ENCODE measurements at places on chromosomes 3 and 15.

GRCh38 chr15:40070166-40070557, 31.2 kb upstream of the SRP14 start:
- DNase-seq, result no peak

DNA sequence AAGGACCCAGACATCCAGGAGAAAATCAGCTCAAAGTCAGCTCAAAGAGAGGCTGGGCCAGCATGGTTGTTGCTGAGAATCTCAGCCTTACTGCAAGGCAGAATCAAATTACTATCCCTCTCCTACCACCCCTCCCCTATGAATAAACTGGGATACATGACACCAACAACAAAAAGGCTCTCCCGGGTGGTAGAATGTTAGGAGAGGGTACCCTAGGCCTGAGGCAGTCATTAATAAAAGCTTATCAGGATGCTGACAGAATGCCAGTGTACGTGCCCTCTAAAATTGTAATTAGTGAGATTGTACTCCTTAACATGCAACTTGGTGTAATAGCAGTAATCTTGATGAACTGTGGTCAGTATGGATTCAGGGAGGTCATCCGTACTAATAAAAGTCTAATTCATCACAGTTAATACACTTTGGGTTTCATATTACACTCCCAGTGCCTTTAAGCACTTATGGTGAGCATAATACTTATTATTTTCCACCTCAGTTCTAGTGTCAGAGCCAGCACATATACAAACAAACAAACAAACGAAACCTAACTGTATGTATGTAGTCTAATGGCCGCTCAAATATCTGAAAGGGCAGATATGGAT, 76.5 kb downstream of the B3GALNT1 start:
- DNase-seq, result no peak

DNA sequence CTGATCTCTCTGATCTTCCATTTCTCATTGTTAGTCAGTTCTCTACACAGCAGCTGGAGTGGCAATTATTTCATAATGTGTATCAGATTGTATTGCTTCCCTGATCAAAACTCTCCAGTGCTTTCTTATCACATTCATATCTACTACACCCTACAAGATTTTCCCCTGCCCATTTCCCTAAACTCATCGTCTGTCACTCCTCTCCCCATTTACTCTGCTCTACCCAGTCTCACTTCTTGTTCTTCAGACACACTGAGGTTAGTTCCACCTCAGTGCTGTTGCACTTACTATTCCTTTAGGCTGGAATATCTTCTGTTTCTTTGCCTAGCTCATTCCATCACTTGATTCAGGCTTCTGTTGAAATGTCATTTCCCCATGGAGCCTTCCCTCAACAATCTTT, 197.1 kb downstream of the SATB1 start:
- DNase-seq, result no peak

DNA sequence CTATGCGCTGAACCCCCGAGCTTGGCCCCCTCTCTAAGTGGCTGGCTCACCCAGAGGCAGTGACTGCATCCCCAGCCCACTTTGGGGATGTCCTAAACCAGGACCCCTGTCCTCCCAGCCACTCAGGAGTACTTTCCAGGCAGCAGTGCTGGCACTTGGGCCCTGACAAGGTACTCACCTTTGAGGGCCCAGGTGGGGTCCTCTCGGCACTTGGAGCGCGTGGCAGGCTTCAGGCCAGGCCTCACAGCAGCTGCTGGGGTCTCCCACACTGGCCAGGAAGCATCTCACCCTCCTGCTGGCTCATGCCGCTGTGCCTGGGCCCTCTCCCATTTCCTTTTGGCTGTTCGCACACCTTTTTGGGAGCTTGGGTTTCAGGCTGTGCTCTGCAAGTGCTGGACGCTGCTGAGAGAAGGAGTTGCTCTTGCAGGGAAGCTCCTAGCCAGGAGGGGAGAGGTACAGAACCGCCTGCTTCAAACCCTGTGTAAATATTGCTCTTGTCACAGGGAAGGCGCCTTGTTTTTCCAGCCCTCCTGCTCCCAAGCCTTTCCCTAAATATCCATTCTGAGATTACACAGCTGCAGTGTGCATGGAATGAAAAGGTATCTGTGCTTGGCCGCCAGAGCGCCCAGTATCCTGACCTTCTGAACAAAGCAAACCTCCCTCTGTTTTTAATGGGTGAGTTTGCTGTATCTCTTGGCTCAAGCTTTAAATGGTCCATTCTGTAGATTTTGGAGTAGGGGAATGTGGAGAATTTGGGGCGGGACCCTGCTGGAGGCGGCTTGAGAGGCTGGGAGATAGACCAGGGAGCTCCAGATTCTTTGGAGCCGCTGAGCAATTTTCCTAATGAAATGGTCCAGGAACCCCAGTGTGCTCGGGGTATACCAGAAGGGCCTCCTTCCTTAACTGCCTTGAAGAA, 45.6 kb downstream of the DNASE1L3 start:
- DNase-seq, result peak; percentile 50

- peak; percentile 39 for DNase-seq
Observed at GRCh38 chr3:48830715-48831114, 17.0 kb downstream of the PRKAR2A start.

- DNase-seq, result no peak
Observed at GRCh38 chr15:101210466-101210865, 41.4 kb downstream of the CHSY1 start.

DNA sequence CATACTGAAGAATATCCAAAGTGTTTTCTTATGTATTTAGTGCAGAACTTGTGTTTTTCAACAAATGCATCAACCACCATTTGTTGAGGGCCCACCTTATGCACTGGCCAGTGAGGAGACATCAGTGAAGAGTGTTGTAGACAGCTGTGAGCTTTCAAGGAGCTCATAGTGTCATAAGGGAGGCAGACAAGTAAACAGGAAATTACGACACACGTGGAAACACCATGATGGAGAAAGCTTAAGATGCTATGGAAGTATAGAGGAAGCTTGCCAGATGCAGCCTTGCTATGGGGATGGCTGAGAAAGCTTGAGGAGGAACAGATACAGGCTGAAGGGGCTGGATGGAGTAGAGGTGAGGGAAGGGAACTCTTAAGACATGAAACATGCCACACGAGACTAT, 50.8 kb upstream of the PSMD6 start:
- DNase-seq, result no peak

- DNase-seq, result no peak
Observed at GRCh38 chr15:55741833-55742497, 987 bp downstream of the PRTG start.

GRCh38 chr3:115937054-115937453, 313.7 kb downstream of the GAP43 start:
- no peak for DNase-seq

GRCh38 chr3:73556520-73557372, 68.0 kb downstream of the PDZRN3 start:
- peak; percentile 57 for DNase-seq

- DNase-seq, result peak; percentile 76
Observed at GRCh38 chr3:187318819-187319616, 27.5 kb upstream of the MASP1 start.

GRCh38 chr15:73165844-73166243, 113.6 kb downstream of the NEO1 start:
- no peak for DNase-seq

GRCh38 chr3:62873761-62874710, 1.2 kb downstream of the CADPS start:
- DNase-seq, result peak; percentile 46

- DNase-seq, result peak; percentile 48
Observed at GRCh38 chr3:196666001-196666867, 26.7 kb downstream of the NRROS start.

- DNase-seq, result no peak
Observed at GRCh38 chr3:50212502-50212901, 7.4 kb downstream of the SLC38A3 start.

- no peak for DNase-seq
Observed at GRCh38 chr15:67852418-67852817, 12.6 kb upstream of the RNU6-1 start.

DNA sequence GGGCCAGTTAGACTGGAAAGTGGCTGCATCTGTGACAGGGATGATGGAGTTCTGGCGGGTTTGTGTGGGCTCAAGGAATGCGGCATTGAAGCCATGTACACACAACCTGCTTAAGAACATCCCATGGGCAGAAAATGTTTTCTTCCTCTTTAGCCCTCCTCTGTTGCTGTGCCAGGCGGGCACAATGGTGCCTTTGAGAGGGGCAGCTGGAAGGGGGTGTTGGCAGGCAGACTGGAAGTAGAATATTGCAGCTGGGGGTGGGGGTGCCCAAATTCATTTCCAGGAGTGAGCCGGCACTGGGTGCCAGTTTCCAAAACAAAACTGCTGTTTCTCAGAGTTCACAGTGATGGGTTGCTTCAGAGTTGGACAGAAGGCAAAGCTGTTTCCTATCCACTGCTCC, 91.8 kb upstream of the ETV5 start:
- DNase-seq, result no peak
